Fibroblast of skin of scalp (primary cell): ENCODE measurements at places on chromosomes 12 and 14.

DNA sequence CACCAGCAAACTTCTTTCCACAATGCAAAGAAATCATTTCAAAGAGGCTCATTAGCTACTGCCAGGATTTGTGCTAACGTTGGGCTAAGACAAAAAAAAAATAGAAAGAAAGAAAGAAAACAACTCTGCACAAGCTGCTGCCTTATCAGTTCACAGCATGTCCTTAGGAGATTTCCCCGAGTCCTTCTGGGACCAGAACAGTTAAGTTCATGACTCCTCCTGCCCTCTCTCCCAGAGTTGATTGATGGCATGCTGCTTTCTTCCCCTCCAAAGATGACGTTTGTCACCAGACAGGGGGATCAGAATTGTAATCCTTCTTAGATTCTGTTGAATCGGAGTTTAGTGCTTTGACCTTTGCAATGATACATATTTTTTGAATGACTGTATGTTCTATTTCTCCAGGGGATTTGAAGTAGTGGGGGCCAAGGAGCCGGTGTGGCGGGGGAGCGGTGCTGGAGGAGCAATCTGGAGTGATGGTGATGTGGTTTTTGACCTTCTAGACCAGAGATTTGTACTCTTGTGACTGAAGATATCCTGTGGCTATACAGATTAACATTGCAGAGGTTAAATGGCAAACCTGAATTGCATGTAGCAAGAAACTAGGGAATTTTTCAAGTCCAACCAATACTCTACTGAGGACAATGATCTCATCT lies 409.2 kb upstream of the TMPO start:
- DNase-seq, result no peak

GRCh38 chr12:62481843-62482540 lies 15.4 kb downstream of the MON2 start:
- DNase-seq, result no peak

- no peak for DNase-seq
Measured at GRCh38 chr14:55819610-55820304, 239.8 kb downstream of the KTN1 start.

- no peak for DNase-seq
Measured at GRCh38 chr14:50904719-50905118, 32.9 kb downstream of the ABHD12B start.

DNA sequence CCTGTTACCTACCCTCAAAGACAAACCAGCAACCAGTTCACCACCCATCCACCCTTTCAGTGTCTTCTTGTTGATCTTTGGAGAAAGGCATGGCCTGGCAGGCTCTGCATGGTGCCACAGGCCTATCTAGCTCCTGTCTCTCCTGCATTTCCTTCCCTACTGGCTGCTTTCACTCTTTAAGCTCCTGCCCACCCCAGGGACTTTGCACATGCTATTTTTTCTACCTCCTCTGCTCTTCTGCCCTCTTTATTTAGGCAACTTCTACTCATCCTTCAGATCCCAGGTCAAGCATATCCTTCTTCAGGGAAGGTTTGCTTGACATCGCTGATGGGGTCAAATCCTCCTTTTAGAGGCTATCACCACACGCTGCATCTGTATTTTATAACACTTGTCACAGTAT lies 27.1 kb upstream of the GPRC5A start:
- no peak for DNase-seq

DNA sequence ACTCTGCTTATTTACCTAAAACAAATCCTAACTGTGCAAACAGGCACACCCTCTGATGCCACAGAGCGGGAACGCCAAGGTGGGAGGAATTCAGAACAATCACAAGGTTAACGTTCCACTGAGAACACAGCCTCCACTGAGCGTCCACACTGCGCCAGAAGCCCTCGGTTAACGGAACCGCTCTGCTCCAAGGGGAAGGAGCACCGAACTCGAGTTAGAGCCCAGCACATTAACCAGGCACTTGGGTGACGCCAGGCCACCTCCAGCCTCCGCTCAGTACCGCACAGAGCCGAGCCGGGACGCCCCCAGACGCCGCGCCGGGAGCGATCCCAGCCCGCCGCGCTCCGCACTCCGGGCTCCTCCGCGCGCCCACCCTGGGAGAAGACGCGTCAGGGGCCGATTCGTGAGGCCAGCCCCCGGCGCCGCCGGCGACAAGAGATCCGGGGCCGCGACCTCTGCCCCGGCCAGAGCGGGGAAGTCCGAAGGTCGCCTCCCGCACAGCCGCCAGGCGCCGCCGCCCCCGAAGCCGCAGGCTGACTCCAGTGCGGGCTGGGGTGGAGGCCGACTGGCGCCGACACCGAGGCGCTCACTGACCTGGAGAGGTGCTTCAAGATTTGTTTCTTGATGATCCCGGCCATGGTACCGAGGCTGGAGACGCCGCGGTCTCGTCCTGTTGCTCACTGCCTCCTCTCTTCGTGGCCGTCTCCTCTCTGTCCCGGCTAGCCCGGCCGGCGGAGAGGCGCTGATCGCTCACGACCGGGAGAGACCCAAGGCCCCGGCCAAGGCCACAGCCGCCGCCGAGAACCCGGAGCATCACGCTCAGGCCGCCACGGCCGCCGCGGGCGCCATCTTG lies 450 bp downstream of the BLTP3B start:
- peak; percentile 20 for DNase-seq

GRCh38 chr12:67357376-67358125 lies 88.4 kb downstream of the CAND1 start:
- DNase-seq, result no peak

GRCh38 chr12:6639151-6639801 lies 3.5 kb upstream of the LPAR5 start:
- no peak for DNase-seq

DNA sequence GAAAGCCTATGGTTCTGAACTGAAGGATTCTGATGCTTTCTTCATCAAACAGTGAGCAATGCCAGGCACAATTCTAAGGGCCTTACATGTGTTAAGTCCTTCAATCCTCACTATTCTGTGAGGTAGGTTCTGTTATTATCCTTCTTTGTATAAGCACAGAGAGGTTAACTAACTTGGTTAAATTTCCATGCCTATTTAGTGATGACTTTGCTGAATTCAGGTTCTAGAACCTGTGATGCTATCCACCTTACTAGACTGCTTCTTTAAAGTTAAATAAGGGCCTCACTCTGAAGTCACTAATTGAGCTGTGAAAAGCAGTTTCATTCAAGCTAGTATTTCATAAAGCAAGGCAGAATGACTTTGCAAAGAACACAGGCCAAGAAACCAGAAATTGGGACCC lies 138.9 kb upstream of the PARP11 start:
- no peak for DNase-seq

- no peak for DNase-seq
Measured at GRCh38 chr12:129830796-129831195, 73.0 kb downstream of the TMEM132D start.

DNA sequence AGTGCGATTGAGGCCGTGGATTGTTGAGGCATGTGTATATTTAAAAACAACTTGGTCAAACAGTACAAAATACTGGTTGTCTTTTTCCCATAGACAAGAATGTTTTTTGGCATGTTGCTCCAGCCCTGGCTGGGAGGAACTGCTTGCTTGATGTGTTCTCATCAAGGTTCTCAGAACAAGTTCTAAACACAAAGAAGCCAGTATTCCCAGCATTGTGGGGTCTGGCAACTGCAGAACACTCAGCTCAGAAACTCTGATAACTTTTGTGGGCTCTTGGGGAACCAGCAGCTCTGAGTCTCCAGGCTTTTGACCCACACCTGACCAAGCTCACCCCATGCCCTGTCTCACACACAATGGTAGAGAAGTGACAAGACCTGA lies 27.1 kb upstream of the DICER1 start:
- no peak for DNase-seq

DNA sequence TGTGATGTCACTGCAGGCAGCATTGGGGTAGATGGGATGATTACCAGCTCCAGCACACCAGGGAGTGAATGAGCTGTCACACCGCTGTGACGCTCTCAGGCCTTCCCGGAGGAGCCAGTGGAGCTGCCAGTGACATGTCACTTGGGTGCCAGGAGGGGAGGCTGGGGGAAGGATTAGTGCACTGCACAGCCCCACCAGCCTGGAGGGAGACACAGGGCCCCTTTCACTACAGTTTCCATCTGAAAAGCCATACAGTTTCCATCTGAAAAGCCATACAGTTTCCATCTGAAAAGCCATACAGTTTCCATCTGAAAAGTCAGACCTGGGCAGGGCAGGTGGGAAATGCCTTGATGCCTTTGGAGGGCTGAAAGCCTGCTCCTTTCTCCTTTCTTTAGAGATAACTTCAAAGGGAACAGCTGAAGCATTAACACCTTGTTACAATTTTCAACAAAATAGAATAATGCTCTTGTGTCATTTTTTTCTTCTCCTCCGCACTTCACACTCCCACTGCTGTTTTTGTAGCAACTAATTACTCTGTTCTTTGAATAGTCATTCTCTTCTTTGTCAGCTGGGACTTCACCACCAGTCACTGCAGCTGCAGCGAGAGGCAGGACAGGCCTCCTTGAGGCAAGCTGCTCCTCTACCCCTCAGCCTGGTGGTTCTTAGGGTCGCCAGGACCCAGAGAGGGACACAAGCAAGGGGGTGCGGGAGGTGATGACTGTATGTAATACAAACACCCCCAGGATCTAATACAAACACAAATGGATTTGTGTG lies 256.9 kb upstream of the RGS6 start:
- no peak for DNase-seq

- DNase-seq, result no peak
Measured at GRCh38 chr12:89528434-89528833, 2.6 kb upstream of the POC1B start.

- no peak for DNase-seq
Measured at GRCh38 chr12:1933342-1934051, 15.0 kb upstream of the CACNA2D4 start.

- no peak for DNase-seq
Measured at GRCh38 chr14:59787045-59787674, 83.4 kb downstream of the RTN1 start.

GRCh38 chr14:43872752-43873655 lies 634.1 kb downstream of the FSCB start:
- DNase-seq, result peak; percentile 1

DNA sequence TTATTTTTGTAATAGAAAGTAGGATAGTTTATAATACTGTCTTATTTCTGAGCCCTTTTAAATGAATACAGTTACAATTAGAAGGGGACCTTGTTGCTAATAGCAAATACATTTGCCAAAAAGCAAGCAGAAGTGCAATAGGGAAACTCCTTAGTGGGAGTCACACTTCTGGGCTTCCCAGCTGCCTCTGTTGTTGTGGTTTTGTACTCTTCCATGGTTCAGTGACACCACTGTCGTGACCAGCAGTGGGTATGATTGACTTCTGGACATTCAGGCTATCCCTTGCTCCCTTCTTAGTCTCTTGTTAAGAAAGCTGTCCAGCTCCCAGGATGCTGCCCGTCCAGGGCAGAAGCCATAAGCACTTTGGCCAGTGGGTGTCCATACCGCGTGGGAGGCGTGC lies 22.6 kb downstream of the TCTN1 start:
- no peak for DNase-seq

- peak; percentile 79 for DNase-seq
Measured at GRCh38 chr14:69593018-69593677, 18.2 kb upstream of the SUSD6 start.

GRCh38 chr14:33210311-33210710 lies 271.6 kb downstream of the NPAS3 start:
- DNase-seq, result peak; percentile 41

- DNase-seq, result no peak
Measured at GRCh38 chr12:122244565-122245371, 18.9 kb upstream of the DIABLO start.

GRCh38 chr12:122021822-122022392 lies at the start of gene BCL7A:
Gene BCL7A, plus strand, starts transcription at chr12:122021884. Its CDS starts 208 bp downstream, at chr12:122022092.
- peak; percentile 86 for DNase-seq

DNA sequence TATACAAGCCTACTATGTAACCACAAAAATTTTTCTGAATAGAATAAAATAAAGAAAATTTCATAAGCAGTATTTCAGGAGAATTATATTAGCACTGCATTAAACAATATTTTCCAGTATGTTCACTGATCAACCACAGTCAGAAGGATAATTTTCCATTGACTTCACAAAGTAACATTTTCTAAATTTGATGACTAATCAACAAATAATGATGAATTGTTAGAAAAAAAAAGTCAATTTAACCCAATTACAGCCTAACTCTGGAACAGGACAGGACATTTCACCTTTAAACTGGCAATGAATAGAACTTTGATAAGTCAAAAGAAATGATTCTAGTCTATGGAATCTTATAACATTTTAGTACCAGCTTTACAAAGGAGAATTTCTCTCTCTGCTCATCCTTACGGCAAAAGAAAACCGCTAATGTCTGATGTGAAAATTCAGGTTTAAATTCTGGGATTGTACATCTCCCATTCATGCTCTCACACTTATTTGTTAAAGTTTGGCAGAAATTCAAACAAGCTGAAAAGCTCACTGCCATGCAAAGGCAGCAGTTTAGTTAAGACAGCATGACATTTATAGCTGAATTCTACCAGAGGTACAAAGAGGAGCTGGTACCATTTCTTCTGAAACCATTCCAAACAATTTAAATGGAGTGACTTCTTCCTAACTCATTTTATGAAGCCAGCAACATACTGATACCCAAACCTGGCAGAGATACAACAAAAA lies 84.5 kb downstream of the MDGA2 start:
- no peak for DNase-seq

DNA sequence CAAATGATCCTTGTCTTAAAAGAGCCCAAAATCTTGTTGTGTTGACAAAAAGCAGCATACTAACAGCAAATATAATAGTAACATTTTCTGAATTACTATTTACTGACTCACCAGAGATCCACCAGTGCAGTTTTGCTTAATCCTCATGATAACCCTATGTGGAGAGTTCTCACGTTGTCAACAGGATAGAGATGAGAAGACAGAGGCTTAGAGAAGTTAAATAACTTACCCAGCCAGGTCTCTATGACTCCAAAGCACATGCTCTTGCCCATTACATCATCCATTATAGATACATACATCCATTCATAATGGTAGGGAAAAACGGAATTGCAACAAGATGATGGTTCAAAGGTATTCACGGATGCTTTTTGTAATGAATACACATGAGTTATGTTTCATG lies 111.9 kb downstream of the PAX9 start:
- DNase-seq, result peak; percentile 6

GRCh38 chr12:76137606-76138005 lies 53.1 kb upstream of the NAP1L1 start:
- DNase-seq, result peak; percentile 81
